ENCODE measurements at places on chromosomes 11 and 22.

GRCh38 chr11:86790195-86790725 lies 10.1 kb upstream of the PRSS23 start:
- no peak for DNase-seq

GRCh38 chr11:17528181-17528691 lies 16.0 kb downstream of the USH1C start:
- peak; percentile 47 for DNase-seq

GRCh38 chr22:24214467-24215285 lies 30.2 kb downstream of the GGT5 start:
- DNase-seq, result no peak

DNA sequence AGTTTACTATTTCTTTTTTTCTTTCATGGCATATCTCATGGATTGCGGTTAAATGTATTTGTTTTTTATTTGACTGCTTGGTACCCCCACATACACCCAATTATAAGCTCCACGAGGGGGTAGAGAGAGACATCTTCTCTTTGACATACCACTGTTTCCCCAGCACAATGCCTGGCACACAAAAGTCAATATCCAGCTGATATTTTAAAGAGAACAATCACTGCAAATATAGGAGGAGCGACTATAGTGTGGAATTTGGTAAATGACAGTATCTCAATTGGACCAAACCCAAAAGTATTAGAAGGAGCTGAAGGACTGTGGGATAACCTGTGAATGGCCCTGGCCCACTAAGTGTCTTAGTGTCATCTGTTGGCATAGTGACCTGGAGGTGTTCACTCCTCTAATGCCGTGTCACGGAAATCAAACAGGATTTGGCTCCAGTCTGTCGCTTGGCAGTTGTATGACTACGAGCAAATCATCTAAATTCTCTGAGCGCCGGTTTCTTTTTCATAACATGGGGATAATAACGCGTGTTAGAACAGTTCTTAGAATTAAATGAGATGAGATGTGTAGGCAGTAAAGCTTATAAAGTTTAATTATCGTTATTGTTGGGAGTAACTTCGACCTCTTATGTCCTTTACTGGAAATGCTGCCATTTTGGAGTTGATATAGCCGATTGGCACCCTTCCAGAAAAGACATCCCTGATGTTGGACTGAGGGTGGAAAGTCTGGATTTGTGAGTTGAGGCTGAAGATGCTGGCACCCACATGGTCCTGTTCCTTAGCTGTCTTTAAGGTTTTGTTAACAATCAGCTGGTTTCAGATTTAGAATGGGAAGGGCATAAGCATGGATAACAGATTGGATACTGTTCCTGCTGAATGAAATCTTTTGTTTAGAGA lies 144.5 kb downstream of the DBX1 start:
- DNase-seq, result no peak

DNA sequence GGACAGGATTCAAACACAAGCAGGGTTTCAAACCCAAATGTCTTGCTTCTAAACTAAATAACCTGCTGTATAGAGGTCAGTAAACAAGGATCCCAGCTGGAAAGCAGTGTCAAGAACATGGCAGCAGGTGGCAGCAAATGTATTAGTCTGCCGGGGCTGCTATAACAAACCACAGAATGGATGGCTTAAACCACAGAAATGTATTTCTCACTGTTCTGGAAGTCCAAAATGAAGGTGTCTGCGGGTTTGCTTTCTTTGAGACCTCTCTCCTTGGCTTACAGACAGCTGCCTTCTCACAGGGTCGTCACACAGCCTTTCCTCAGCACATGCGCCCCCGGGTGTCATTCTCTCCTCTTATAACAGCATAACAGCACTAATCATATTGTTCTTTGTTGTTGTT lies 65.1 kb upstream of the LRRC55 start:
- no peak for DNase-seq

- no peak for DNase-seq
Measured at GRCh38 chr11:62221498-62221897, 13.0 kb downstream of the SCGB2A1 start.

GRCh38 chr11:111173221-111173620 lies 72.3 kb upstream of the POU2AF2 start:
- no peak for DNase-seq

GRCh38 chr11:73189315-73189714 lies 28.8 kb upstream of the P2RY2 start:
- DNase-seq, result no peak

- no peak for DNase-seq
Measured at GRCh38 chr11:22331771-22332170, 6.4 kb upstream of the SLC17A6 start.

DNA sequence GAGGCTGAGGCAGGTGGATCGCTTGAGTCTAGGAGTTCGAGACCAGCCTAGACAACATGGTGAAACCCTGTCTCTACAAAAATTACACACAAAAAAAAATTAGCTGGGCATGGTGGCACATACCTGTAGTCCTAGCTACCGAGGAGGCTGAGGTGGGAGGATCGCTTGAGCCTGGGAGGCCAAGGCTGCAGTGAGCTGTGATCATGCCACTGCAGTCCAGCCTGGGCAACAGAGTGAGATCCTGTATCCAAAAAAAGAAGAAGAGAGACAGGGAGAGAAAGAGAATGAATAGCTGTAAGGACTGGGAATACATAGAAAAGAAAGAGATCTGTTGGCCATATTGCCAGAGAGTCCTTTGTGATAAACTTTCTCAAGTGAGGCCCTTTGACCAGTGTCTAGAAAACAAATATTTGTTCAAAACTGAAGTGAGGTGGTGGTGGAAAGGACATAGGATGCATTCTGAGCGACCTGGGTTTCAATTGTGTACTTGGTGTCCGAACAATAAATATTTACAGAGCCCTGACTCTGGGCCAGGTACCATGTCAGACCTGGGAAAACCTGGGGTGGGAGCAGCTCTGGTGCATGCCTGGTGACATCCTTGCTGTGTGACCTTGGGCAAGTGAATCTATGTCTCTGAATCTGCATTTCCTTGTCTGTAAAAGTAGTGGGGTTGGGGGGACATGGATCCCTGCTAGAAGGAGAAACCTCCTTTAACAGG lies 89.6 kb upstream of the CRYBB3 start:
- no peak for DNase-seq

DNA sequence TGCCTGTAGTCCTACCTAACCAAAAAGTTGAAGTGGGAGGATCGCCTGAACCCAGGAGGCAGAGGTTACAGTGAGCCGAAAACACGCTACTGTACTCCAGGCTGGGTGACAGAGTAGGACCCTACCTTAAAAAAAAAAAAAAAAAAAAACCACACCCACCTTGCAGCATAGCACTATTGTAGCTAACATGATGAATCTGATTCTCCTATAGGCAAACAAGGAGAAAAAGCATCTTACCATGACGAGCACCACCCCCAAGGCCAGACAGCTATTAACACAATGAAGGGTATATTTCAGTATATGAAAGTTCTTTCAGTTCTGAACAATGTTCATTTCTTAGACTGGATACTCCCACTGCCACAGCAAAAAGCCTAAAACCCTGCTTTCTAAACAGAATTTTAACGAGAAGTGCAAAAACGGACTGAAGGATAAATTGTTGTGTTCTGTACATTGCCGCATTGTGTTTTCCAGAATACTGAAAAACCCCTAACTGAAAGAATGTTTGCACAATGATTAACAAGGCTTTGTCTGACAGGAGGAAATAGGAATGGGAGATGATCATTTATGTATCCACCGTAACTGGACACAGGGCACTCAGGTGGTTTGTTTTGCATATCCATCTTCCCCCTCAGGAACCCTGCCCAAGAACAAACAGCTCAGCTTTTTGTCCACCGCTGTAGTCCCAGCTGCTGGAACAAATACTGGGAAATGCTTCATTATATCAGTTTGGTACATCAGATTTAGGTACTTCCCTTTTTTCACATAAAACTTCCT lies 8.9 kb downstream of the PISD start:
- DNase-seq, result no peak

- DNase-seq, result no peak
Measured at GRCh38 chr11:114291842-114292680, 4.1 kb upstream of the NNMT start.

DNA sequence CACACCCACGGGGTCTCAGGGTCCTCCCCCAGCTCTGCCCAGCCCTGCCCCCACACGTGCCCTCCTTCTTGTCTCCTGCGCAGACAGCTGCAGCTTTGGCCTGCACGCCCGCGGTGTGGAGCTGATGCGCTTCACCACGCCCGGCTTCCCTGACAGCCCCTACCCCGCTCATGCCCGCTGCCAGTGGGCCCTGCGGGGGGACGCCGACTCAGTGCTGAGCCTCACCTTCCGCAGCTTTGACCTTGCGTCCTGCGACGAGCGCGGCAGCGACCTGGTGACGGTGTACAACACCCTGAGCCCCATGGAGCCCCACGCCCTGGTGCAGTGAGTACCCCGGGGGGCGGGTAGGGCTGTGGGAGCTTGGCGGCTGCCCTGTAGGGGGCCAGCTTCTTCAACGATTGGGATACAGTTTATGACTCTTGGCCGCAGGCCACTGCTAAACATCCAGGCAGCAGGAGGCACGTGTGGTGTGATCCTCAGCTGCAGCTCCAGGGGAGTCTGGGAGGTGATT lies 30.8 kb downstream of the ST14 start:
- no peak for DNase-seq

GRCh38 chr11:31657091-31657490 lies 147.5 kb downstream of the ELP4 start:
- no peak for DNase-seq

GRCh38 chr11:70427436-70427835 lies 29.1 kb downstream of the CTTN start:
- DNase-seq, result no peak

DNA sequence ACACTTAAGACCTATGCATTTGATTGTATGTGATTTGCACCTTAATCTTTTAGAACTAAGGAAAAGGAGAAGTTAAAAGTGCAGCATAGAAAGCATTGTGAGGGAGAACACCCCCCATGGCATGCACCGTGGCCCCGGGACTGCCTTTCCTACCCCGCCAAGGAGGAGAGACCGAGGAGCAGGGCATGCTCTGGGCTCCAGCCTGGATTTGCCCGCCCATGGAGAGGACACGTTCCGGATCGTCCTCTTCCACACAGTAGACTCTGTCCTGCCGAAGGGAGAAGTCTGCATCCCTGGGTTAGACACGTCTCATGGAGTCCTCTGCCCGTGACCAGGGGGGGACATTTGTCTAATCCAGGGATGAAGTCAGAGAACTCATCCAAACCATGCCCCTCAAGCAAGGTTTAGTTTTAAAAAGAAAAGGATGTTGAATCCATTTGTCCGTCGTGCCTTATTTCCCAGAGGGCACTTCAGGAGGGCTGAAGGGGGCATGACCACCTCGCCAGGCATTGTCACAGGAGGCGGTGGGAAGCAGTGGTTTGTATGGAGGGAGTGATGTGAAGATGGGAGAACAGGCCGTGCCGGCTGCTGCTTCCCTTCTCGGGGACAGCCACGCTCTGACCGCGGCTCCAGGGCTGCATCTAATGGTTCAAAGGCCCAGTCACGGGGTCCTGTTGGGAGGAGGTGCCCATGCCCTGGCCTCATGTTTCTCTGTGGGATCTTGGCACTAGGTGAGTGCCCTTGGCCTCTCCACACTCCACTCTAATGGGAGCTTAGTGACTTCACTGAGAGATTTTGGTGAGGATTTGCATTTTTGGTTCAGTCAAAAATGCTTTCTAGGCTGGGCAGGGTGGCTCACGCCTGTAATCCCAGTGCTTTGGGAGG lies 66.2 kb upstream of the GAL start:
- no peak for DNase-seq

DNA sequence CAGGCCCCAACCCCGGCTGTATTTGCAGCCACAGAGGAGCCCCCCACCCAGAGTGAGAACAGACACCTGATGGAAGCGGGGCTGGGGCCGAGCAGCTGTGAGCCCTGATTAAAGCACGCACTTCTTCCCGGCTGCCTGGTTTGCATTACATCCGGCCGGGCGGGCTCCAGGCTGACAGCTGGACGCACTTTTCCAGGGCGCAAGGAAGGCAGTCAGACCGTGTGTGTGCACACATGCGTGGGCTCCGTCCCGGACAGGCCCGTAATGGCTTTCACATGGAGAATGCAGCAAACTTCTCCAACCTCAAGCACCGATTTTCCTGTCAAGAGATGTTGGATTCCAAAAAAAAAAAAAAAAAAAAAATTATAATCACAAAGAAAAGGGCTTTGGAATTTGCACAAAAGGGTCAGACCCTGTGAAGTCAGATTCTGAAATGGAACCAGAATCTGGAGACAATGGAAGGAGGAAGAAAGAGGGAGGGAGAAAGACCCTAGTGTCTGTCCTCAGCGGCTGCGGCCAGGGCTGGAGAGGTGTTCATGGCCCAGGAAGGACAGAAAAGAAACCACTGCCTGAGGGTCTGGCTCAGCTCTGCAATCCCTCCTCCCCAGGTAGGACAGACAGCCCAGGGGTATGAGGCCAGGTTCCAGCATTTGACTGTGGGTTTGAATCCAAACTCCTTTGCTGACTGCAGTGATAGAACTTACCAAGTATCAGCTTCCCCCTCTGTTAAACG lies 365.5 kb downstream of the MN1 start:
- DNase-seq, result no peak

- no peak for DNase-seq
Measured at GRCh38 chr11:91489989-91490388, 734.6 kb upstream of the FAT3 start.

DNA sequence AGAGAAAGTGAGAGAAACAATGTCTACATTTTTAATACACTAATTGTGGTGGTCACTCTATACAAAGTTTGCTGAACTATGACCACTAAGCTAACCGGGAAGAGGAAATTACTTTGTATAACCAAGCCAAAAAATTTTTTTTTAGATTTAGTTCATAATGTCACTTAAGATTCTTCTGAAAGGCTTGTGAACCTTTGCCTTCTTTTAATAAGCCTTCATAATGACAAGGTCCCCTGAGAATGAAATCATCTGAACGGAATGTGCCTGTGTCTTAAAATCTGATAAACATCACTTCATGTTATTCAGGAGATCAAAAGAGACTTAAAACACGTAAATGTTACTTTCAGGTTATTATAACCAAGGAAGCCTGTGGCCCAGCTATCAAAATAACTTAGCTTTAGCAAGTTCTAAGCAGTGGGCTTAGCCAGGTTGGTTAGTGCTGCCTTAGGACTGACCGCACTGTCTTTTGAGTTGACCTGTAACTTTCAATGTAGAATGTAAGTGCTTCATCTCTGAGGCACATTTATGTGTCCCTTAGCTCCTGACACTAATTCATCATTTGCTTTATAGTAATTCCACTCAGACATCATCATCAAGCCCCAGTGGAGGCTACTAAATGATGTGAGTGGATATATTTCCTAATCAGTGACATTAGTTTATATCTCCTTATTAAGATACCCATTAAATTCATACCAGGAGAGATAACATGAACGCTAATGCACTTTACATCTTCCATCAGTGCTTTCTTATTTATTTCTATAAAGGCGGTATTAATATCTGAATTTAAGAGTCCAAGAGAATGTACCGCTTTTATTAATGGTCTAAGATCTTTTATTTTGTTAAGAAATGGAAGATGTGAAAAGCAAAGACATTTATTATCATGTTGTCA lies 122.5 kb downstream of the WNT11 start:
- DNase-seq, result no peak

- no peak for DNase-seq
Measured at GRCh38 chr11:16749666-16750065, 11.2 kb downstream of the C11orf58 start.

DNA sequence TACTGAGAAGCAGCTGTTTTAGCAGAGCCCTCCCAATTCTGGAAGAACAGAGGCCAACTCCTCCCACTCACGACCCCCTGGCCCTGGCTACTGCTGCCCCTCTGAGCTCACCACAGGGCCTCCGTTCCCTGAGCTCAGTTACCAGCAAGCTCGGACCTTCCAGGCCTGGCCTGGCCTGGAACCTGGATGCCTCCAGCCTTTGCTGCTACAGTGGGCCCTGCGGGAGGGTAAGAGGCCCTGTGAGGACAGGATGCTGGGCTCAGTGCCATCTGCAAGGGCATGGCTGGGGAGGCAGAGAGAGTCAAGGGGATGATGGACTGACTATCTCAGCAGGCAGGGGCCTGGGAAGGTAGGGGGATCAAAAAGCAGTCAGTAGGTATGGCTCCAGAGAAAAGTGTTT lies 209.9 kb upstream of the NCAM1 start:
- no peak for DNase-seq
